Pulmonary artery endothelial cell (primary cell): ENCODE measurements at places on chromosomes 1 and 21. TPM values are rescaled to one million over a fixed set of nuclear protein-coding genes. Genes with fewer than 3 reads are reported as not detected.

AMY1C gene
- not detected in 2 replicates for total RNA-seq

EFCAB14 gene
- total RNA-seq: 43.6 and 44.2 TPM in 2 replicates

C21orf91 gene
- 4.7 and 8.1 TPM in 2 replicates for total RNA-seq

DHDDS gene
- 41.7 and 53.6 TPM in 2 replicates for total RNA-seq

C1orf141 gene
- total RNA-seq: not detected in 2 replicates

TAL1 gene
- 37.9 and 54.0 TPM in 2 replicates for total RNA-seq

PLA2G2C gene
- total RNA-seq: not detected in 2 replicates

MIXL1 gene
- total RNA-seq: 0.11 TPM in 1 of 2 replicates, not detected in the other

DENND1B gene
- 3.8 and 4.4 TPM in 2 replicates for total RNA-seq

GRCh38 chr1:241717975-241718374, 65.9 kb downstream of the WDR64 start:
- no peak for DNase-seq

DNA sequence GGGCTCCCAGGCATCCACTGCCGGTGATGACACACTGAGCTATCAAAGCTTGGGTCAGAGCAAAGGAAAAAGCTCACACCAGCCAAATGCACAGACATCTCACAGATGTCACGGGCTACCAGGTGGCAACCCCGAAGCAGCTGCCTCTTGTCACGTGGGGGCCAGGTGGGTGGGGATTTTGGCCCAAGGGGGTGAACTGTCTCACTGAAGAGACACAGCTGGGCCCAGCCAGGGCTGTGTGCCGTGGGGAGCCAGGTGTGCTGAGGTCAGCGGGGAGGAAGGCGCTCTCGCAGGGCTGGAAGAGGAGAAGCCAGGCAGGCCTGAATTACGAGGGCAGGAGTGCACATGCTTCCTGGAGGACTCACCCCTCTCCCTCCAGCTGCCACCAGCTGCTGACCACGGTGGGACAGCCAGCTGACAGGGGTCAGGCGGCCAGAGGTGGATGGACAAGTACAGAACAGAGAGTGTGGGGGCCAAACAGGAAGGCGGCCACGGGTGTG, 32.4 kb downstream of the KCNN3 start:
- no peak for DNase-seq

GRCh38 chr1:62917805-62918204, 133.9 kb downstream of the ATG4C start:
- DNase-seq: no peak

DNA sequence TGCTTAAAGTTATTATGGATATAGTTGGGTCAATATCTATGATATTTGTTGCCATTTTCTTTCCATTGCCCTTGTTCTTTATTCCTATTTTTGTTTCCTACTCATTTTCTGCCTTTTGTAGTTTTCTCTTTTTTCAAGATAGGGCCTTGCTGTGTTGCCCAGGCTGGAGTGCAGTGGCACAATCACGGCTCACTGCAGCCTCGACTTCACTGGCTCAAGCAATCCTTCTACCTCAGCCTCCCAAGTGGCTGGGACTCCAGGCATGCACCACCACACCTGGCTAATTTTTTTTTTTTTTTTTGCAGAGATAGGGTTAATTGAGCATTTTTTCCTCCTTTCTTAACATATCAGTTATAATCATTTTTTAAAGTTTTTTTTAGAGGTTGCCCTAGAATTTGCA, 92.7 kb downstream of the TOMM20 start:
- no peak for DNase-seq

DNA sequence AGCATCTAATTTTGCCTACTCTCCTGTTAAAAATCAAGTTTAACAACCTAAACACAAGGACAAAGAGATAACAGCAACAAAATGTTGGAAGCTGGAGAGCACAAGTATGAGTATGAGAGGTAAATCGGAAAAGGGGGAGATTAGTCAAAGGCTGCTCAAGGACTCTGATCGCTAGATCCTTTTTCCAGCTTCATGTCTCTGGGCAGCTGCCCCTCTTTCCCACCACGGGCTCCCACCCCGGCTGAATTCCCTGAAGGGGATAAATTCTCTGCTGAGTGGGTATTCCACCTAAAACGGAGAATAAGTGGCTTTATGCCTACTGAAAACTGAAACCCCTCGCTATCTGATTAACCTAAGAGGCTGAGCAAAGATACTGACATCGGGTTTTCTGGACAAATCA, 696 bp upstream of the CTBS start:
- DNase-seq: no peak

DNA sequence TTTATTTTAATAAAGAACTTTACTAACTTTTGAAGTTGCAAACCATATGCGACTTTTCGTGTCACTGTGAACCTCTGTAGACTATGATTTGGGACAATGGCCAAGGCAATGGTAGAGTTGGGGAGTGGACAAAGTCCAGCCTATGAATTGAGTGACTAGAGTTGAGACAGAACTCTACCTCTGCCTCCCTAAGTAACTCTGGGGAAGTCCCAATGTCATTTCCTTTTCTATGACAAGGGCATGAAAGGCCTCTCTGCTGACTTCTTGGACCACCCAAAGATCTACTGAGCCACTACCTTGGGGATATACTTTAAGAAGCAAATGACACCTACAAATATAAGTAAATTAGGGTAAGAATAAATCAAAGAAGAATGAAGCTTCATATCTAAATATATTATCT, 19.3 kb downstream of the BEND5 start:
- no peak for DNase-seq

DNA sequence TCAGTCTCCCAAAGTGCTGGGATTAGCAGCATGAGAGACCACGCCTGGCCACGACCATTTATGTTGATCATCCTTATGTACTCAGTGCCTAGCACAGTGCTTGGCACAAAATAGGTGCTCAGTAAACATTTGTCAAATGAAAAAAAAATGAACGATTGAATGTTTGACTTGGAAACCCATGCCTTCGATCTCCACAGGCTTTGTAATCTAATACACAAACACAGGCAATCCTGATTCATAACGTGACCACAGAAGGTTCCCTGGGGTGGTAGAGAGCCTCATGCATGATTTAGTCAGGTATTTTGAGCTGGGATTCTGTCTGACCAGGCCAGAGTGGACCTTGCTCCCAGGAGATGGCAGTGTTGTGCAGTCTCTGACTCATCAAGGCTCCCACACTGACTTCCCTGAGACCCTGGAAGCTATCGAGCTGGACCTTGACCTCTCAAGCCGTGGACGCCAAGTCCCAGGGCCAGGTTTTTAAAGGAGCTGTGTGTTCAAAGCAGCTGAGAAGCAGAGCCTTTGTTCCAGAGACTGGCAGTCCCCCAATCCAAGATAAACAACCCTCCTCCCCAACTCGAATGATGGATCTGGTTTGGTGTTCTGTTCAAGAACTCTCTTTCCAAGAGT, 81.1 kb downstream of the PGM1 start:
- peak; percentile 45 for DNase-seq

GRCh38 chr21:42294273-42294880, 20.8 kb downstream of the TFF3 start:
- DNase-seq: no peak

- DNase-seq: no peak
Measured at GRCh38 chr1:1889847-1890505, 911 bp downstream of the GNB1 start.

DNA sequence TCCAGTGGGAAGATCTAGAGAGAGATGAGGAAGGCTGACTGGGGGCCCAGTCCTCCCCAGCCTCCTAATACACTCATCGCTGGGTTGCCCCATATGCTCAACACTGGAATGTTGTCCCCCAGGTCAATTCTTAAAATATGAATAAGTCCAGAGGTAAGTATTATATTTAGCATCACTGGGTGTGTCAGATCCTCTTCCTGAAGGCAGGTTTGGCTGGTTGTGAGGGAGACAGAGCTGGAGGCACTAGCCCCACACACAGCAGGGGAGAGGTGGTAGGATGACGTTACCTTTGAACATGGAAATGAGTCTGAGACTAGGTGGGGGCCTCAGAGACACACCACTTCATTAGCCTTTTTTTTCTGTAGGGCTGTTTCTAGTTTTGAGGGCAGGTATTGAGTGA, 42.6 kb downstream of the SLC44A3 start:
- no peak for DNase-seq
